ENCODE measurements at places on chromosomes 1 and 21.

DNA sequence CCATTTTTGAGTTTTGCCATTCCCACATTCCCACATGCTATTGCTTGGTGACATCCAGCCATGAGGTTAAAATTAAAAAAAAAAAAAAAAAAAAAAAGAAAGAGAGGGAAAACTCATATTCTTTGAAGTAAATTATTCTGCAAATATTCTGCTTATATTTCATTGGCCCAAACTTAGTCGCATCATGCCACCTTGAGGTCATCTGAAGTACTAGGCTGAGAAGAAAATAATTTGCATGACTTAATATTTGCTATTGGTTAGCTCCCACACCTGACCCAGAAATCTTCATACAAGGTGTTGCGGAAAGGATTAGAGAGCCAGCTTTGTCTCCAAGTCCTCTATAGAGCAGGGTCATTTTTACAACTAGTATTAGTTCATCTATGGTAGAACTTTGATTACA, 2206.0 kb downstream of the MRPL39 start:
- DNase-seq = no peak

GRCh38 chr1:160618763-160619274, 28.0 kb downstream of the SLAMF1 start:
- peak; percentile 44 for DNase-seq

- DNase-seq = no peak
Observed at GRCh38 chr1:224707843-224708725, 92.0 kb downstream of the CNIH3 start.

- DNase-seq = no peak
Observed at GRCh38 chr21:26835027-26835713, 10.0 kb downstream of the ADAMTS1 start.

GRCh38 chr21:45114072-45114471, 39.7 kb downstream of the ADARB1 start:
- DNase-seq = no peak

DNA sequence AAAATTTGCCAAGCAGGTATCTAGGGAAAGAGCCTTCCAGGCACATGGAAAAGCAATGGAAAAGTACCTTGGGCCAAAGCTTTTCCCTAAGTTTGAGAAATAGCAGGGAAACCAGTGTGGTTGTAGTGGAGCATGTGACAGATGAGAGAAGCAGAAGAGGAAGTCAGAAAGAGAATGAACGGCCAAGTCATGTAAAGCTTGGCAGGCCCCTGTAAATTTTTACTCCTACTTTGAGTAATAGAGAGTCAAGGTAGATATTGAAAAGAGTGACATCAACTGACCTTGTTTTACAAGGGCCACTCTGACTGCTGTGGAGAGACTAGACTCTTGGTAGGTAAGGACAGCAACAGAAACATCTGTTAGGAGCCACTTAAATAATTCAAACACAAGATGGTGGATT, 180.9 kb upstream of the PRMT6 start:
- DNase-seq = no peak

- no peak for DNase-seq
Observed at GRCh38 chr1:160068225-160068624, 1.7 kb downstream of the KCNJ10 start.

- no peak for DNase-seq
Observed at GRCh38 chr1:38235705-38236104, 189.1 kb upstream of the POU3F1 start.

- no peak for DNase-seq
Observed at GRCh38 chr1:189616893-189617292, 860.8 kb downstream of the BRINP3 start.

GRCh38 chr1:185495007-185495406, 178.0 kb upstream of the IVNS1ABP start:
- no peak for DNase-seq

- DNase-seq = peak; percentile 15
Observed at GRCh38 chr1:170562646-170563338, 30.8 kb downstream of the GORAB start.

GRCh38 chr1:166170726-166171125, 3.9 kb upstream of the FAM78B start:
- DNase-seq = no peak

DNA sequence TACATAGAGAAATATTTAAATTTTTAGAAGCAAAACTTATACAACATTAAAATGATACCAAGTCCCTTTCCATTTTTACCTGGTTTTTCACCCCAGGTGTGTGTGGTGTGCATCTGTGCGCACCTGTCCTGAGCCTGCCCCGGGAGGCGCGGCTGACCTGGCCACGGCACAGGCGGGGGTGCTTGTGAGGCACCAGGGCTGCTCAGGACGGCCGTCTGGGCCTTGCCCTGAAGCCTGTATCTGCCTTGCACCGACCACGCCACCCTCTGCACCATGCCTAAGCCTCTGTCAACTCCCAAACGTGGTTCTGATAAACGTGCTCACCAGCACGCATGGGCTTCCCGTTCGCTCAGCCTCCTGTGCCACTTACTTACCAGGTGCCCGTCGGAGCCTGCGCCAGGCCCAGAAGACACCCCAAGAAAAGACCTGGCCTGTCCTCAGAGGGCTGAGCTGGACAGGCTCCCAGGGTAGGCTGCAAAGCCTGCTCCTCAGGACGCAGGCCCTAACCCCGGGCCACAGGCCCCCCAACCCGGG, 20.9 kb downstream of the PANK4 start:
- no peak for DNase-seq
